A673 (cell line): ENCODE measurements at places on chromosomes 2 and 18.

DNA sequence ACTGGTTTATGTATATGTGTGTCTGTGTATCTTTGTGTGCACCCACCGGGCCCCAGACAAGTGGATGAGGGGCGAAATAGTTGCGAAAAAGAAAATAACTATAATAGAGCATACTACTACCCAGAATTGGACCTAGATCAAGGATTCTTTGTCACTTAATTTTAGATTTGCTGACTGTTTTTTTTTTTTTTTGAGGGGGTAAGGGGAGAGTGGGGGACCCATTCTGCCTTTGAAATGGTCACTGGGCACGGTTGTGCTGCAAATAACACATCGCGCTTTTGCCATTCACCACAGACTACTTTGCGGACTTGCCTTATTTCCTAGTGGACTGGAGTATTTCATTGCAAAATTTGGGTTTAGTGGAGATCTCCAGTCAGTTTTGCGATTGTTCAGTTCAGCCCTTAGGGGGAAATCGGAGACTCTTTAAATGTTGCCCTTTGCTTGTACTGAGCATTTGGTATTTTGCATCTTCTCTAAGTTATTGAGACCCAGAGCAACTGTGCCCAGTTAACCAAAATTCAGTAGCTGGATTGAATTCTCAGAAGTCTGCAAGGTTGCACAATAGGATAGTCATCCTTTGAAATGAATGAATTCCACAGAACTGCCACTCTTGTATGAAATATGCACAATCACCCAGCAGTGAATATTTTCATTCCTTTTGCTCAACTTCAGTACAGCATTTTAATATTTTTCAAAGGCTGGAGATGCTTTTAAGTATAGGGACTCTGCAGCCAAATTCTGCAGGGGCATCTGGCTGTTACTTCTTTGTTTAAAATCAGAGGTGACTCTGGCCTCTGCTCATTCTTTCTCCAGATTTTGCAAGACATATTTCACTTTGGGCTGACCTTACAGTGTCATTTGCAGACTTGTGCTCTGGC, 2.9 kb downstream of the TRIB2 start:
- peak; percentile 36 for DNase-seq

DNA sequence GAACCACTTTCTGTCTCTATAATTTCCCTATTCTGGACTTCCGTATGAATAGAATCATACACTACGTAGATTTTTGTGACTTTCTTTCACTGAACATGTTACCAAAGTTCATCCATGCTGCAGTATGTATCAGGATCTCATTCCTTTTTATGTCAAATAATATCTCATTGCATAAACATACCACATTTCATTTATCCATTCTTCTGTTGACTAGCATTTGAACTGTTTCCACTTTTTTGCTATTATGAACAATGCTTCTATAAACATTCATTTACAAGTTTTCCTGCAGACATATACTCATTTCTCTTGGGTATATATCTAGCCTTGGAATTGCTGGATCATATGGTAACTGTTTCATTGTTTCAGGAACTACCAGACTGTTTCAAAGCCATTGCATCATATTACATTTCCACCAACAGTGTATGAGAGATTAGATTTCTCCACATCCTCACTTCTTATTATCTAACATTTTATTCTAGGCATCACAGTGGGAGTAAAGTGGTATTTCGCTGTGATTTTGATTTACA, 186.2 kb downstream of the DYM start:
- peak; percentile 42 for DNase-seq

- DNase-seq: no peak
These were observed 18.0 kb downstream of the LRPPRC start for GRCh38 chr2:43977677-43978375.

GRCh38 chr2:95106081-95106480, 15.5 kb downstream of the MRPS5 start:
- no peak for DNase-seq

DNA sequence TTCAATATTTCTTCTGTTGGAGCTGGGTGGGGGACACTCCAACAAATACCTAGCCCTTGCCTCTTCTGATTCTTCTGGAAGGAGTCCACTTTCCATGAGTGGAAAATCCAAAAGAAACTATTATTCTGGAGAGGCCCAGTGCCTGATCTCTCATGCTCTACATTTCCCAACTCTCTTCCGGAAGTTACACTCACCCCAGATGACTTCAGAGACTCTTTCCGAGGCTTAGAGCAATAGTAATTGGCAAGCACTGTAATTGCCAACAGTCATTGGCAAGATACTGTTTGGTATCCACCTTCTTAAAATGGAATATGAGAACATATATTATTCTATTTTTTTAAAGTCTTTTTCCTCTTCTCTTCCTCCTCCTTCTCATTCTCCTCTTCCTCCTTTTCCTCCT, 60.5 kb upstream of the CYRIA start:
- DNase-seq: no peak

GRCh38 chr2:113672326-113672932, 45.4 kb downstream of the RABL2A start:
- no peak for DNase-seq

DNA sequence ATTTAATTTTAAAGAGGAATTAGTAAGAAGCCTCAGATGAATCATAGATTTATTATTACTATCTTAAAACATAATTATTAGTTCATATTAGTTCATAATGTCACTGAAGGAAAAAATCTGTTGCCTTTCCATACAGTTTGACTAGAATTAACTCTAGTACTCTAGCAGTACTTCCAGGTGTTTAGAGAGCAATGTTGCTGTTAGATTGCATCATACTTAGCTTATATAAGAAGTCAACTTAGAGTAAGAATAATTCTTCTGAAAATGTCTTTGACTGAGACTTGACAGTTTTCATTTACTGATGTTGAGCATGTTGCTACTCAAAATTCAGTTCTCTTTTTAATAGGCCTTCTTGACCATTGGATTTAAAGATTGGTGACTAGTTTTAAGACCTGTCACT, 4.7 kb downstream of the RAB3GAP1 start:
- DNase-seq: no peak

DNA sequence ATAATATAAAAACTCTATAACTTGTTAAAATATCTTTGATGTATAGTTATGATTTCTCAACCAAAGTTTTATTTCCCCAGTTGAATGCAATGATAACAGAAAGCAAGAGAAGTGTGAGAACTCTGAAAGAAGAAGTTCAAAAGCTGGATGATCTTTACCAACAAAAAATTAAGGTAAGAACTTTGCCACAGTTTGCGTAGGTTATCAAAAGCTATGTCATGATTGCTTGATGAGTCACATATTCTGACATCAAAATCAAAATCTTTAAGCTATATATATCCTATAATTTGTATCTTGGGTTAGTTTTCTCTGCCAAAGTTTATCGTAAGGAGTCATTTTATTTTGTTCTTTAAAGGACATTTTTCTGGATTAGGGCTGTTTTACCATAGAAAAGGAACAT, 35.0 kb downstream of the NDC80 start:
- DNase-seq: no peak

GRCh38 chr2:32862269-32863055, 84.3 kb upstream of the LTBP1 start:
- no peak for DNase-seq

GRCh38 chr2:48566592-48567310, 36.8 kb downstream of the STON1 start:
- peak; percentile 57 for DNase-seq
